Esophagus squamous epithelium (tissue), 5 donors: ENCODE measurements at places on chromosomes 6 and 20. TPM values are rescaled to one million over a fixed set of nuclear protein-coding genes. Genes with fewer than 3 reads are reported as not detected.

The C6orf58 gene
- total RNA-seq = not detected

The SLC9A8 gene
- total RNA-seq = 14.1 TPM

The SYNDIG1 gene
- not detected for total RNA-seq

The TTLL9 gene
- not detected for total RNA-seq

The BEND6 gene
- 0.57 TPM for total RNA-seq

The KCNQ2 gene
- total RNA-seq = not detected

The CCM2L gene
- total RNA-seq = 4.8 TPM

The SMPDL3A gene
- total RNA-seq = 16.1 TPM

- H3K27me3 ChIP-seq = no peaks in the 10 kb centered on the region
- no peaks in the 10 kb centered on the region for H3K36me3 ChIP-seq
- no peak for DNase-seq
- peaks cover 4% of the 10 kb centered on the region for H3K4me1 ChIP-seq
- no peak overlapping the region for H3K4me3 ChIP-seq
These were observed 6.8 kb upstream of the EPB41L1 start for GRCh38 chr20:36147690-36148089.

GRCh38 chr6:165486183-165487137 is 176.6 kb downstream of the PDE10A start:
- H3K4me3 ChIP-seq = no peak overlapping the region
- H3K36me3 ChIP-seq = no peaks in the 10 kb centered on the region
- H3K27me3 ChIP-seq = no peaks in the 10 kb centered on the region
- H3K4me1 ChIP-seq = no peaks in the 10 kb centered on the region

GRCh38 chr20:63348828-63349515 is 12.2 kb downstream of the CHRNA4 start:
- no peak for DNase-seq
- no peak overlapping the region for H3K27ac ChIP-seq
- peaks cover 33% of the 10 kb centered on the region for H3K4me1 ChIP-seq

- no peaks in the 10 kb centered on the region for H3K4me1 ChIP-seq
- no peaks in the 10 kb centered on the region for H3K36me3 ChIP-seq
- H3K27me3 ChIP-seq = no peaks in the 10 kb centered on the region
These were observed 302.1 kb downstream of the ZNF217 start for GRCh38 chr20:53291548-53291947.

DNA sequence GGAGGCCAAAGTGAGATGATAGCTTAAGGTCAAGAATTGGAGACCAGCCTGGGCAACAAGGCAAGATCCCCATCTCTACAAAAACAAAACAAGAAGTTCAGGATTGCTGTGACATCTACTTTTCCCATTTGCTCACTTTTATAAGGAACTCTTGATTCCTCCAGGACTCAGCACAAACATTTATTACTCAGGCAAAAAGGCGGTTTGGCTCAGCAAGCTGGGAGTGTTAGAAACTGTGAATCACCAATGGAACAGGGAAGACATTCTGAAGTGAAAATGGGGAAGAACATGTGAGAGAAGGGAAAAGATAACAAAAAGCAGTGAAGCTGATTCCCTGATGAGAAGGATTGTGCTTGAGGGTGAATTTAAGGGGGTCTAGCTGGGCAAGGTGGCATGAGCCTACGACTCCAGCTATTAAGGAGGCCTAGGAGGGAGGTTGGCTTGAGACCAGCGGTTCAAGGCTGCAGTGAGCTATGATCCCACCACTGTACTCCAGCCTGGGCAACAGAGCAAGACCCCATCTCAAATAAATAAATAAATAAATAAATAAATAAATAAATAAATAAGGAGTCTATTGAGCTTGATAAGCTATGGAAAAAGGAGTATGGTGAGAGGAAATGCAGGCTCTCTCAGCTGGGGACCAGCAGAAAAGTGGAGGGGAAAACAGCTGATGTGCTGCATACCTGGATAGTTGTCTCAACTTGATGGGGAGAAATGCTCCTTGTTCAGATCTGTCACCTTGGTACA is 65.4 kb upstream of the HDDC2 start:
- peaks cover 32% of the 10 kb centered on the region for H3K27me3 ChIP-seq
- no peaks in the 10 kb centered on the region for H3K36me3 ChIP-seq
- peaks cover 6% of the 10 kb centered on the region for H3K4me1 ChIP-seq
- DNase-seq = no peak
- H3K4me3 ChIP-seq = no peak overlapping the region
- H3K27ac ChIP-seq = no peak overlapping the region

GRCh38 chr20:48015141-48015910 is 230.0 kb upstream of the SULF2 start:
- H3K27ac ChIP-seq = no peak overlapping the region
- H3K4me3 ChIP-seq = no peak overlapping the region
- no peaks in the 10 kb centered on the region for H3K36me3 ChIP-seq
- no peaks in the 10 kb centered on the region for H3K4me1 ChIP-seq
- H3K27me3 ChIP-seq = peaks cover 6% of the 10 kb centered on the region

DNA sequence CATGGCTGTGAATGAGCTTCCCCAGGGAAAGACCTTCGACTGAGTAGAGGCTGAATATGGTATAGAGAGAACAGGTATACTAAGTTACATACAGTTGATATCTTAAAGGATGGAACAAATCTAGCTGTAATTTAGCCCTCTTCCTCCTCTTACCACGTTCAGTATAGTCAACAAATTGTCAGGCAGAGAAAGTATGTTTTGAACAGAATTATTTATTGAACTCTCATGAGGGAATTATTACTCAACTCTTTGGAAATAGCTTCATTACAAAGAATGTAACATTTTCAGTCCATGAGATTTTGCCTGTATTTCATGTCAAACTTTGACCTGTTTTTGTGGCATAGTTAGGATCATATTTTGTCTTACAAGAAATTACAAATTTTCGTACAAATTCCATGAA is 63.0 kb downstream of the SH3BGRL2 start:
- no peaks in the 10 kb centered on the region for H3K27me3 ChIP-seq
- no peaks in the 10 kb centered on the region for H3K36me3 ChIP-seq
- no peak overlapping the region for H3K4me3 ChIP-seq
- DNase-seq = no peak
- H3K27ac ChIP-seq = no peak overlapping the region
- no peaks in the 10 kb centered on the region for H3K4me1 ChIP-seq

GRCh38 chr6:14644381-14644780 is 526.8 kb downstream of the CD83 start:
- H3K4me1 ChIP-seq = no peaks in the 10 kb centered on the region
- H3K27ac ChIP-seq = no peak overlapping the region
- H3K36me3 ChIP-seq = no peaks in the 10 kb centered on the region

GRCh38 chr6:170140129-170140528 is 150.7 kb downstream of the DLL1 start:
- no peak overlapping the region for H3K27ac ChIP-seq
- H3K4me1 ChIP-seq = peaks cover 29% of the 10 kb centered on the region
- no peaks in the 10 kb centered on the region for H3K27me3 ChIP-seq

- H3K4me1 ChIP-seq = peaks cover 48% of the 10 kb centered on the region
- DNase-seq = no peak
- no peaks in the 10 kb centered on the region for H3K27me3 ChIP-seq
- no peak overlapping the region for H3K27ac ChIP-seq
- H3K36me3 ChIP-seq = no peaks in the 10 kb centered on the region
- H3K4me3 ChIP-seq = no peak overlapping the region
These were observed 45.1 kb upstream of the B4GALT5 start for GRCh38 chr20:49758781-49759180.

DNA sequence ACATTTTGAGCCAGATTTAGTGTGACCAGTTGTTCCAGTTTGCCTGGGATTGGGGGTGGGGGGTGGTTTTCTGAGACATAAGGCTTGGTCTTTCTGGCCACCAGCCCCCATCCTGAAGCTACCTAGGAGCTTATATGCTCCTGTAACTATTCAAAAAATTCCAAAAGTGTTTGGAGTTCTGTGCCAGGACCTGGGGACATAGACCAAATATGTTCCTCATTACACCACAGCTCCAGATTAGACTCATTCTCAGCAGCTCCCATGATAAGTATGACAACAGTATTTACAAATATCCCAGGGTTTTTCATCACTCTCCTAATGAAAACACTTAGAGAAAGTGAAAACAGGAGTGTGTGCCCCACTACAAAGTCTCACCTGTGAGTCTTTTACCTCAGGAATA is 37.8 kb upstream of the RNF144B start:
- H3K4me1 ChIP-seq = peaks cover 47% of the 10 kb centered on the region
- DNase-seq = no peak
- H3K27me3 ChIP-seq = no peaks in the 10 kb centered on the region
- no peak overlapping the region for H3K27ac ChIP-seq
- H3K4me3 ChIP-seq = no peak overlapping the region
- H3K36me3 ChIP-seq = no peaks in the 10 kb centered on the region

GRCh38 chr6:75752365-75752764 is 3.3 kb downstream of the MYO6 start:
- no peaks in the 10 kb centered on the region for H3K27me3 ChIP-seq
- H3K4me1 ChIP-seq = peaks cover 55% of the 10 kb centered on the region
- no peak overlapping the region for H3K4me3 ChIP-seq
- H3K36me3 ChIP-seq = no peaks in the 10 kb centered on the region
- DNase-seq = no peak

DNA sequence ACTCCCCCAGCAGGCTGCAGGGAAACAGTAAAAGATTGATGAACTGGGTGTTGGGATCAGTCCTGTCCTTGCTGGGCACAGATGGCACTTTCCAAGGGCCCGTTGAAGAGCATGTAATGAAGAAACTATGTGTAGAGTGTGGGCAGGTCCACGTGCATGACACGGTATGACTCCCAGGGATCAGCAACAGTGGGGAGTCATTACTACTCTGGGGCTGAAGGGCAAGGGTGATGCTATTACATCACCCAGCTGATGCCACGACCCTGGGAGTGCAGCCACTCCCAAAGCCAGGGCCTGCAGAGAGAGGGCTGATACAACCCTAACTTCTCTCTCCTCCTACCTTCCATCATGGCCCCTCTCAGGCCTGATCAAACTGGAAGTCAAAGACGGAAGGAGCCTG is 20.1 kb downstream of the KCNK17 start:
- peaks cover 7% of the 10 kb centered on the region for H3K27me3 ChIP-seq
- no peak for DNase-seq
- H3K27ac ChIP-seq = no peak overlapping the region

DNA sequence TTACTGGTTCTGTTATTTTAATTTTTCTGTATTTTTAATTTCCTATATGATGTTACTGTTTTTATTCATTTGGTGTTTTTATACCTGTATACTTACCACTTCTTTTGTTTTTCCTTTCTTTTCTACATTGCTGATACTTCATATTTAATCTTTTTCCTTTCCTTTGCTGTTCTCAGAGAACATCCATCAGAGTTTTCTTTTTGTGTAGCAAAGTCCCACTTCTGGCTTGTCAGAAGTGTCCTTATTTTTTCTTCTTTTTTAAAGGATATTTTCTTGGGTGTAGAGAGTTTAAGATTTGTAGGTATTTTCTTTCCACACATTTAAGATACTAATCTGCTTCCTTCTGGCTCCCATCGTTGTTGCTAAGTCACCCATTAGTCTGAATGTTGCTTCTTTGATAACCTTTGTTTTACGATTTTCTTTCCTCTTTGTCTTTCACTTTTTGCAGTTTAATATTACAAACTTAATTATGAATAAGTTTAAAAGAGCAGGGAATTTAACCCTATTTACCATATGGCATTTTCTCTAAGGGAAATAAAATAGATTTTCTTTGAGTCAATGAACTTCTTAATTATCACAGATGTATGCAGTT is 18.5 kb downstream of the CD2AP start:
- DNase-seq = no peak
- H3K27me3 ChIP-seq = no peaks in the 10 kb centered on the region
- H3K4me1 ChIP-seq = peaks cover 22% of the 10 kb centered on the region
- H3K27ac ChIP-seq = no peak overlapping the region
- H3K36me3 ChIP-seq = no peaks in the 10 kb centered on the region
